ENCODE measurements at places on chromosomes 7 and 10.

GRCh38 chr7:121420976-121421375 is 24.9 kb upstream of the FAM3C start:
- no peak for DNase-seq

DNA sequence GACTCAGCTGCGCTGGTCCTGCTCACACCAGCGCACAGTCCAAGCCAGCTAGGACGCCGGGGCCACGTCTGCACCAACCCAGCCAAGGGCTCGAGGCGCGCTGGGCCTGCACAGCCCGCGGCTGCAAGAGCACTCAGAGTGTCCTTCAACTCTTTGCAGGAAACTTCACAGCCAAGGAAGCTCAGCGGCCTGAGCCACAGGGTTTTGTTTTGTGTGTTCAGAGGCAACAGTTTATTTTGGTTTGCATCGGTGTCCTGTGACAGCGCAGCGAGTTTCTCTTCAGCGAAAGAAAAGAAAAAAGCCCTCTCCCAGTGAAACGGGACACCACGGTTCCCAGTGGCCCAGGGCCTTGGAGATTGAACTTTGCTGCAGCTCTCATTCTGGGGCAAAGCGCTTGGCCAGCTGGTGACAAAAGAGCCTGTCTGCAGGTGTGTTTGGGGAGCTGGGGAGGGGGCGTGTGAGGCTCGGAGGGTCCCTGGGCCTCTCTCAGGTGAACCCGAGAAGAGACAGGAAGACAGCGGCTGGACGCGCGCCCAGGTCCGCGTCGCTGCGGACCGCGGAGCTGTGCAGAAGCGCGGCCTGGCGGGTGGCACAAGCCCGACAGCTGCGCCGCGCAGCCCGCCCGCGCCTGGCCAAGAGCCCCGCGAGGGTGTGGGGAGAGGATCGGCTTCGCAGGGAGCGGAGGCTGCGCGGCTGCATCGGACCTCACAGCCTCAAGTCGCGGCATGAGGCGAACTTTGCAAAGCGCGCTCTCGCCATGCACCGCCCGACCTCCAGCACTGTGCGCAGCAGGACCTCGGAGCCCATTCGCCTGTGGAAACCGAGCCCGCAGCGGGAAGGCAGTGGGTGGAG is 922 bp downstream of the CXCL12 start:
- no peak for DNase-seq

- DNase-seq, result no peak
Measured at GRCh38 chr10:99364125-99364524, 35.0 kb downstream of the CNNM1 start.

DNA sequence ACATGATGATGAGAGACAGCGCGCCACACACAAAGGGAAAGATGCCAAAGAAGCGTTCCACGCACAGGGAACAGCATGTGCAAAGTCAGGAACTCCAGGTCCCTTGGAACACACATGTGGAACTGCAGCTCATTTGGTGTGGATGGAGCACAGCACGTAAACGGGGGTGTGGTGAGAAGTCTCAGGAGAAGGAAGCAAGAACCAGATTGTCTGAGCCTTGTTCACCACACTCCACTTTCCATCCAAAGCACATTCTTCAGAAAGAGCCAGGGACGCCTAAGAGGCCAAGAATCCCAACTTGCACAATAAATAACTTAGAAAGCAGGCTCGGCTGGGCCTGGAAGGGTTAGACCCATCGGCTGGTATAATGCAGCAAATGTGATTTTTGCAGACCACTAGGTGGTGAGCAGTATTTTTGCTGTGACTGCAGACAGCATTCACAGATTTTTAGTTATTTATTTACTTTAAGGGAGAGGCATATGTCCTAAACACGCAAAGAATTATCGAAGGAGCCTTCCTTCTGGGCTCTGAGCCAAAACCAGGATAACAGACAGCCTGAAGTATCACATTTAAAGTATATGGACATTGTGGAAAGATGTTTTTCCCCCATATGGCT is 27.9 kb upstream of the ASCC1 start:
- DNase-seq, result no peak

- no peak for DNase-seq
Measured at GRCh38 chr7:140501966-140502365, 22.7 kb upstream of the MKRN1 start.

GRCh38 chr7:18290865-18291264 is 204.7 kb upstream of the HDAC9 start:
- no peak for DNase-seq

DNA sequence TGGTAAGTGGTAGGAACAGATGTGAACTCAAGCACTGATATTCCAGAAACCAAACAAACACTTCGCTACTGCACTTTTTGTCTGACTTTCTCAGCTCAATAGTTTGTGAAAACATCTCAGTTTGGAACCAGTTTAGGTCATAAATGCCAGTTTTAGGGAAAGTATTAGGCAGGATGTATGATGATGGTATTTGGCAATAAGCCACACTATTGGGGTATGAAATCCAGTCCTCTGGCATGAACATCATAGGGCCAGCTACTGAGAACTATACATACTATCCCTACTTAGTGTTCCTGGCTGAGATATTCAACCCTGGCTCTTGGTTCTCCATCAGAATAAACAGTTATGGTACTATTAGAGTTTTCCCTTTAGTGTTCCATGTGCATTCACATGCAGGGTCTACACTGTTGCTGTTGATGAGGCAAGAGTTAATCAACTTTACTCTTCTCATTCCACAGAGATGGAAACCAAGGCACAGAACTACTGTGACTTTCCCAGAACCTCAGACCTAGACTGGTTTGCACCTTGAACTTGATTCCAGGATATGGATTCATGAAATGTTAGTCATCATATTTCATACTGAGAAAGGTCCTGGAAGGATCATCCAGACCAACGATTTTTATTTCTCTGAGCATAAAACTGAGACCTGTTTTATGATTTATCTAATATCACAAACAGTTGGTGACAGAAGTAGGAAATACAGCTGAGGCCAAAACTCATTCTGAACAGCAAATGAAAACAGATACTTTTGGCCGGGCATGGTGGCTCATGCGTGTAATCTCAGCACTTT is 20.0 kb upstream of the IFIT2 start:
- DNase-seq, result no peak

- DNase-seq, result no peak
Measured at GRCh38 chr7:4017081-4017480, 665.0 kb upstream of the FOXK1 start.

DNA sequence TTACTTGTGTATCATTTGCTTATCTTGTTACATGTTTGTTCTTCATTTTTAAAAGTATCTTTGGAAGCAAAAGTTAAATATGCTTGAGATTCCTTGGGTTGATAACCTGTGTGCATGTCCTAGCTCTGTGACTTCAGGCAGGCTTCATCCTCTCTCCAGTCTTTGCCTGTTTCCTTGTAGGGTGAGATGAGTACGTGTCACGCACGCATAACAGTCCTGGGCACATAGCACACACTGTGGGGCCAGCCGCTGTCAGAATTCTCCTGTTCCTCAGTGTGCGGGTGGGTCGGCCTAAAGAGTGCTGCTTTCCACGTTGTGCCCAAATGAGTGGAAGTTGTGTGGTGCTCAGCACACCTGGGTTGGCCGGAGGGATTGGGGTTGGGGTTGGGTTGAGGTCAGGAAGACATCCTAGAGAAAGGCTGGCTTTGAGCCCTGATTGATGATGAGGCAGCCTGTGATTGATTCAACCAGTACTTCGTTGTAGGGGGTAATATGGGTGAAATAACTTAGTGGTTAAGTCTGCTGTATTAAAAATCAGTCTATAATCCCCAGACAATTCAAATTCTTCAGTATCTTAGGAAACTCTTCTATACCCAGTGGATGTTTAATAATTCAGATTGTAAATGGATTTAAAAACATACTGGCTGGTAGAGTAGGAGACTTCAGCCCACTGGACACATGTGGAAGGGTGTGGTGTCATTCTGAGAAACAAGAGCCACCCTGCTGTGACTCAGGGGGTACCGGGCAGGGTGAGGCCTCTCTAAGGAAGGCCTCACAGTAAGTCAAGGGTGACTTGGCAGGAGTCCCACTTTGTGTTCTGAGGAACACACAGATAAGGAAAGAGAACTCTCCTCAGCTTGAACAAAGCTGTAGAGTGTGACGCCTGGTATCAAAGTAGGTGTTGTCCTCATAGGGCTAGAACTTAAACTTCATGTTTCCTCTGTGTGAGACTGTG is 54.8 kb downstream of the DAGLB start:
- DNase-seq, result no peak

- no peak for DNase-seq
Measured at GRCh38 chr7:148978091-148978490, 50.2 kb downstream of the PDIA4 start.

DNA sequence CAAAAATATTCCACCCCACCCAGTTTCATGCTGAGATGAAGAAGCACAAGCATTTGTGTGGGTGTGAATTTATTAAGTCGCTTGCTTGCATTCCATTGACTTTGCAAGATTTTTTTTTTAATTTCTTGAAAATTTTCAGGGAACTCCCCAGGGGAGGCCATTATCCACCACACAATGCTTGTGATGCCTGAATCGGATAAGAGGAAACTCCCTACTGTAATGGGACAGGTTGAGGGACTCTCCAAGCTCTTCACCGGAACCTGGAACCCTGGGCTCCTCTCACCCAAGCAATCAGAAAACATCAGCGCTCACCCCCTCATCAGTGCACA is 153.6 kb upstream of the ZMIZ1 start:
- DNase-seq, result no peak

DNA sequence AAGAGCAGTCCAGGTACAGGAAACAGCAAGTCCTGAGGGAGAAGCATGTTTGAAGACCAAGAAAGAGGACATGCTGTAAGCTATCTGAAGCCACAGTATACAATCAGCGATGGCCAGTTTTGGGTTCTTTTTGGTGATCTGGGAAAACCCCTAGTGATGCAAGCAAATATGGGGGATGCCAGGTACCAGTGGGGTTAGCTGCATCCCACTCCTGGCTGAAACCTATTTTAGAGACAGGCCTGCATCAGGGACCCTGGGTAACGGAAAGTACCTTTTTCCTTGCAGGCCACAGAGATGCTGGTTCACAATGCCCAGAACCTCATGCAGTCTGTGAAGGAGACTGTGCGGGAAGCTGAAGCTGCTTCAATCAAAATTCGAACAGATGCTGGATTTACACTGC is 32.9 kb downstream of the AP3M1 start:
- DNase-seq, result no peak

DNA sequence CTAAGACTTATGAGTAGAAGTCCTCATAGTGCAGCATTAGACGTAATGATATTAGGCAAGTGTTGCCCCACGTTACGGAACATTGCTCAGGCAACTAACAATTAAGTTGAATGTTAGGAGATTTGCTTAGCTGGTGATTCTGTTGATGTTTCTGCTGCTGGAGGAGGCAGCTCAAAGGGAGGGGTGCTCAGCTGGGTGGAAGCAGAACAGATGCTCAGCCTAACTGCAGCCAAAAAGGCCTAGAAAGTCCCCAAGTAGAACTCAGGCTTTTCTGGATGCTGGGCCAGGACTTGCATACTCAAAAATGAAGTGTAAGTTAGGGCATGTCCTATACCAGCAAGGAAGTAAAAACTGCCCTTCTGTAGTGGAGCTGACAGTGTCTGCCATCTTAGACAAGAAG is 201.4 kb downstream of the ADRA2A start:
- DNase-seq, result no peak

- DNase-seq, result no peak
Measured at GRCh38 chr10:47073967-47074366, 162.7 kb downstream of the PTPN20 start.

GRCh38 chr10:124225467-124226270 is 132.3 kb upstream of the CHST15 start:
- no peak for DNase-seq

GRCh38 chr10:50629495-50630122 is 5.9 kb upstream of the SGMS1 start:
- DNase-seq, result no peak

GRCh38 chr7:6562106-6562505 is 10.8 kb upstream of the GRID2IP start:
- DNase-seq, result no peak

DNA sequence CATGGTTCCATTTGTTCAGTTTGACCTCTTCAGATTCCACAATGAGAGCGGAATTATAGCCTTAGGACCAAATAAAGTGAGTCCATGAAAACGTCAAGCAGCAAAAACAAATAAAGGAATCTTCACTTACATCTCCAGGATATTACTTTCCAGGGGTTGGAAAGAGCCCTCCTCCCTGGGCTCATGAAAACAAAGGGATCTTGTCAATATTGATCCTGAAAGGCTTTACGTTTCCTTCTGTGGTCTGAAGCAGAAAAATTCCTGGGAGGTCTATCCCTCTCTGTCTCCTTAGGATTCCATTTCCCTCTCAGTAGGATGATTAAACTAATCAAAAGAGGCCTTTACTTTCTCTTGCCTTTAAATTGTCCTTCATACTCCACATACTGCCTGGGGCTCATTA is 293.5 kb downstream of the GPAM start:
- no peak for DNase-seq

DNA sequence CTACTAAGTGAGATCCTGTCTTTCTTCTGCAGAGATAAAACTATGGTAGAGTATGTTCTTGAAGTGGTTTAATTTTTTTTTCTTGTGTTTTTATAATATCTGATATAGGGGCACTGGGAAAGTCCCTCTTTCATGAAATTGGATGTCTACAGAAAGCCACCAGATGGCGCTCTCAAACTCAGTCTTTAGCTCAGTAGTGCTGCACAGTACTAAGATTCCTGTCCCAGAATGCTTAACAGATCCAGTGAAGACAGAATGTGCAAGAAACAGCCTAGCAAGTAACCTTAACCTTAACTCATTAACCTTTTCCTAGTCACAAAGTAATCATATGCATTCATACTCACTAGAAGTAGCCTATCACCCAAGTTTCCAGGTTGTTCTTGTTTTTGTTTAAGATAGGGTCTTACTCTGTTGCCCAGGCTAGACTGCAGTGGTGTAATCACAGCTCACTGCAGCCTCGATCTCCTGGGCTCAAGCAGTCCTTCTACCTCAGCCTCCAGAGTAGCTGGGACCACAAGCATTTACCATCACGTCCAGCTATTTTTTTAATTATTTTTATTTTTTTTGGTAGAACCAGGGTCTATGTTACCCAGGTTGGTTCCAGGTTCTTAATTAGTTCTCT is 56.7 kb downstream of the IDE start:
- DNase-seq, result peak; percentile 49

DNA sequence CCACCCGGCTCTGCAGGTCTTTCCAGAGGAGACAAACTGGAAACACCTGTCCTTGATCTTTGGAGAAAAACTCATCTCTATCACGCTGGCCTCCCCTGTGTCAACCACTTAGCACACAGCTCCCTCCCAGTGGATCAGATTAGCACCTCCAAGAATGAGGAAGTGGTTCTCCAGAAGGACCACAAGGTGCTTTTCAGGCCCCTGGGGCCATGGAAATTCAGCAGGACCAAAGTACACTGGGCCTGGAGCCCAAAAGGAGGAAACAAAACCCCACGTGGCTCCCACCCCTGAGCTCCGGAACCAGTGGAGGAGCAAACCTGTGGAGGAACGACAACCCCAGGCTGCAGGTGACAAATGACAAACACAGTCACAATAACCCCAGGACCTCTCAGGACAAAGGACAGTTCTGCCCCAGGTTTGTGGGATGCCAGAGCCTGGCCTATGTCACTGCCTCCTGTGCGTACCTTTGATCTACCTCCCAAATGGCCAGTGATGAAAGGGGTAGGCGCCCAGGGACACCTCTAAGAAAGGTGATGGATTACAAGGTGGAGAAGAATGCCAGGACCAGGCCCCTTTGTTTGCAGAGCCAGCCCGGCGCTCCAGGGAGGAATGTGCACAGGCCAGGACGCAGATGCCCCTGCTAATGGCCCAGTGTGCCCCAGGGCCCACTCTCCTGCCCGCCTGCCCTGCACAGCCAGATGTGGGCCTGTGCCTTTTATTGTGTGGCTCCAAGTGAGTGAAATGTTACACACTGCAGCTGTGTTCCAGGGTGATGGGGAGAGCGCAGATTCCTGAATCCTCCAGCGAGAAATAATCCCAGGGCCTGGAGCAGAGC is 5.7 kb downstream of the TNS3 start:
- no peak for DNase-seq

- no peak for DNase-seq
Measured at GRCh38 chr10:88852327-88852726, 683 bp upstream of the ANKRD22 start.

All from stimulated activated CD8-positive, alpha-beta memory T cell treated with anti-CD3 and anti-CD28 coated beads, Interleukin-7, amount 100 ng/mL, for 1 hour (primary cell).